ENCODE measurements at places on chromosomes 6 and 20.

DNA sequence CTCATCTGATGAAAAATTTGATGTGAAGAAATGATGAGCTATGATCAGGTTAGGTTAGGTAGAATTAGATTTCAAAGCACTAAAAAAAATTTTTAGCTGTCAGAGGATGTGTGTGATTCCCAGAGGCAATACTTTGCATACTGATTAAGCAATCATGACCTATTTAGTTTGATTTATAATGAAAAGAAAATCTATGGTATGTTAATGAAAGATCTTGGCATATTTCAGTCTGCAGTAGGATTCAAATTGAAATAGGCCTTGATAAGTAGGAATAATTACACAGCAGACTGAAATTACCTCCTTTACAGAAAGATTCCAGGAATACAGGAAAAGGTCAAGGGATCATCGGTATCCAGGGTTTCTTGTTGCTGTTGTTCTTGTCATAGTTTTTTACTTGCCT is 69.3 kb downstream of the HDDC2 start:
- DNase-seq, result no peak

DNA sequence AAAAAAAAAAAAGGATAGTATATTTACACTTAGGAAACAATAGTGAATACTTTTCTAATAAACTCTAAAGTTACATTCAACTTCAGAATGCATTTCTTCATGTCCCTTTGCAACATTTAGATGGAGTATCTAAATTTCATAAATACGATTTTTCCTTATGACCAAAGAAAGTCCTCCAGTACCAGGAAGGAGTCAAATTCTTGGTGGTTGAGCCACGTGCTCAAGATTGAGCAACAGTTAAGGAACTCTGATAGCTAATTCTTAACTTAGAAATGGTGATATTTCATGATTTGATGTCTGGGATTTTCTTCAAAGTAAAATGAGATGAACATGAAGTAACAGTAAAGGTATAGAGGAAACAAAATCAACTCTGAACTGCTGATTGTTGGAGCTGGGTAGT is 92.7 kb downstream of the SASH1 start:
- no peak for DNase-seq

DNA sequence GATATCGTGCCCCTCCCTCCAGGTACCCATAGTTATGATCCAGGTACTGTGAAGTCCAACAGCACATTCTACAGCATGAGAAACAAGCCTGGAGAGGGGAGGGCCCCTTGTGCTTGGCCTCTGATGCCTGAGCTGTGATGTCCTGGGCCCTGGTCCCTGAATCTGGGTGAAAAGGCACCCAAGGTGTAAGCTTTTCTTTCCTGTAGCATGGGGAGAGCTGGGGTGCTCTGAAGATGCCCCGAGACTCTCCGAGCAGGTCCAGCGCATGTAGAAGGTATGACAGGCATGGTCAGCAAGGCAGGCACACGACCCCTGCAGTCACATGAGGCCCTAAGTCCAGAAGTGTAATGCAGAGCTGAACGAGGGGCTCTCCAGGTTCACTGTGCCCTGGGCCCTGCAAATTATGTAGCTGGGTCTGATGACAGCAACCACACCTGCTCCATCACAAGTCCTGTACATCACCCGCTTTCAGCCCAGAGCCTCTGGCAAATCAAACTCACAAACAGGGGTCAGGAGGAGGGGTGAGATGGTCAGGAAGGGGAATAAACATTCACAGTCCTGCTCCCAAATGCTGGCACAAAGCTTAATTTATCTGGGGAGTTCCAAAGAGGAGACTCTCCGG is 1.8 kb upstream of the CTSZ start:
- DNase-seq, result no peak

- no peak for DNase-seq
These were observed 340.4 kb downstream of the TPBG start for GRCh38 chr6:82704045-82704444.

GRCh38 chr20:25046736-25047666 is 10.9 kb downstream of the ACSS1 start:
- DNase-seq, result no peak

- DNase-seq, result no peak
These were observed 16.2 kb upstream of the BEND6 start for GRCh38 chr6:56938649-56939191.

DNA sequence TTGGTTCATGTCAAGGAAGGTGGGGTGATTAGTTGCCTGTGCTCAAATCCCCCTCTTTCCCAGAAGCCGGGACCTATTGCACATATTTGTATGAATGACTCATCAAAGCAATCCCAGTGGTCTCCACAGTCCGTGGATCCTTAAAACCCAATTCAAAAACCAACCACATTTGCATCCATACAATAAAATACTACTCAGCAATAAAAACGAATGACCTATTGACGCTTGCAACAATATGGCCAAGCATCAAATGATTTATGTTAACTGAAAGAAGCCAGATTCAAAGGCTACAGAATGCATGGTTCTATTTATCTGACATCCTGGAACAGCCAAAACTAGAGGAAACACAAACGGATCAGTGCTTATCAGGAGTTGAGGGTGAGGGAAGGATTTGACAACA is 275.4 kb downstream of the PTPRT start:
- no peak for DNase-seq

All from stimulated activated CD8-positive, alpha-beta memory T cell treated with anti-CD3 and anti-CD28 coated beads, Interleukin-12 subunit alpha, Interleukin-12 subunit beta, amount 100 ng/mL, for 1 hour (primary cell).